ENCODE measurements at places on chromosomes 12 and 14. TPM values are rescaled to one million over a fixed set of nuclear protein-coding genes. Genes with fewer than 3 reads are reported as not detected.
A peak's percentile ranks its signal among the peaks of the same experiment; 100 is the strongest.

- H3K36me3 ChIP-seq: peaks cover 20% of the 10 kb centered on the region
- peak overlapping the region; percentile 64 for H3K27ac ChIP-seq
- no peak for DNase-seq
- H3K4me3 ChIP-seq: no peak overlapping the region
- H3K27me3 ChIP-seq: peaks cover 7% of the 10 kb centered on the region
Observed at GRCh38 chr12:108685469-108686260, 45.7 kb downstream of the CORO1C start.

DNA sequence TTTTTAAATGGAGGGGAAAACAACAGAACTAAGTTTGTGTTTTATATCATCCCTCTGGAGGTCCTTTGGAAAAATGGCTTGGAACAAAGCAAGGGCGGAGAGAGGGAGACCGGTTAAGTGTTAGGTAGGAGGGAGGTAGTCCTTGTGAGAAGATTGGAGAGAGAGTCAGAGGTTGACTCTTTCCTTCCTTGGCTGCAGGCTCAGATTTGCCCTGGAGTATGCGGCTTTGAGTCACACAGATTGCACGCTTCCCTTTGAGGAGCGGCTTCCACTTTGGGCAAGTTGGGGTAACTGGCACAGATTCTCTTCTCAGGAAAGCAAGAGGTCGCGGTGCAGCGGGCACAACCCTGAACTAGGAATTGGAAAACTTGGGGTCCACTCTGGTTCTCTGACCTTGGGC lies 9.9 kb downstream of the SOCS2 start:
- peaks cover 1% of the 10 kb centered on the region for H3K27me3 ChIP-seq
- no peak overlapping the region for H3K4me3 ChIP-seq
- no peak overlapping the region for H3K27ac ChIP-seq
- no peak for DNase-seq
- H3K36me3 ChIP-seq: peaks cover 4% of the 10 kb centered on the region

DNA sequence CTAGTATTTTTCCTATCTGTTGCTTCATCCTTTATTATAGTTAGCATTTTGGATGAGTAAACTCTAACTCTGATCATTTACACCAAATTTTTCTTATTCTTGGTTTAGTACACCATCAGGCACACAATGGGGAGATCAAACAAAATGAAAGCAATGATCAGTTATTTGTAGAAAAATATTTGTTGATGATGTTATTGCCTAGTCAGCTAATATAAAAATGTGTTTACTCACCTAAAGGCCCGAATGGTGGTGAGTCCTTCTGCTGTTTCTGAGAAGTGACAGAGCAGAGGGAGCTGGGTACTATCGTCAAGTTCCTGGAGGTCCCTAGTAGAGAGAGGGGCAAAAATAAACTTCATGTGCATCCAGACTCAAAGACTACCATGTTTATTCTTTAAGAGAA lies 63.3 kb upstream of the KCNJ8 start:
- no peaks in the 10 kb centered on the region for H3K27me3 ChIP-seq
- H3K4me3 ChIP-seq: no peak overlapping the region
- no peaks in the 10 kb centered on the region for H3K4me1 ChIP-seq
- DNase-seq: no peak

GRCh38 chr12:6458281-6459003 lies 6.6 kb downstream of the TAPBPL start:
- no peak for DNase-seq
- H3K4me3 ChIP-seq: no peak overlapping the region
- peaks cover 12% of the 10 kb centered on the region for H3K27me3 ChIP-seq
- H3K4me1 ChIP-seq: peaks cover 43% of the 10 kb centered on the region
- peaks cover 22% of the 10 kb centered on the region for H3K36me3 ChIP-seq

DNA sequence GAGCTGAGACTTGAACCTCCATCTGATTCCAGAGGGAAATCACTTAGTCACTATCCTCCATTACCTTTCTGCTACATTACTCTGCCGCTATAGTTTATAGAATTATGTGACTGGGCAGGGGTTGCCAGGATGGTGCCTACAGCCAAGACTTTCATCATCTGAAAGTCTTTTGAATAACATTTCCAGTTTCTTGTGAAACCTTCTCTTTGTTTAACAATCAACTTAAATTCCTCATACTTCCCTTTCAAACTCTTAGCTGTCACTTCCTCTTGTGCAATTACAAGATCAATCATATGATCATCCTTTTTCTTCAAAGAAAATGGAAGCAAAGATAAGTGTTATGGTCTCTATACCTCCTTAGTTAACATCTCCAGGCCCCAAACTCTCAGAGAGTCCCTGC lies 25.4 kb upstream of the PELI2 start:
- no peak for DNase-seq
- no peak overlapping the region for H3K27ac ChIP-seq
- H3K27me3 ChIP-seq: no peaks in the 10 kb centered on the region

- H3K4me1 ChIP-seq: no peaks in the 10 kb centered on the region
- no peak overlapping the region for H3K27ac ChIP-seq
- H3K27me3 ChIP-seq: no peaks in the 10 kb centered on the region
- H3K4me3 ChIP-seq: no peak overlapping the region
Observed at GRCh38 chr14:31802838-31803237, 241.6 kb downstream of the NUBPL start.

GRCh38 chr14:42719391-42719790 lies 1112.7 kb downstream of the LRFN5 start:
- no peak overlapping the region for H3K4me3 ChIP-seq
- no peaks in the 10 kb centered on the region for H3K27me3 ChIP-seq
- H3K27ac ChIP-seq: no peak overlapping the region

DNA sequence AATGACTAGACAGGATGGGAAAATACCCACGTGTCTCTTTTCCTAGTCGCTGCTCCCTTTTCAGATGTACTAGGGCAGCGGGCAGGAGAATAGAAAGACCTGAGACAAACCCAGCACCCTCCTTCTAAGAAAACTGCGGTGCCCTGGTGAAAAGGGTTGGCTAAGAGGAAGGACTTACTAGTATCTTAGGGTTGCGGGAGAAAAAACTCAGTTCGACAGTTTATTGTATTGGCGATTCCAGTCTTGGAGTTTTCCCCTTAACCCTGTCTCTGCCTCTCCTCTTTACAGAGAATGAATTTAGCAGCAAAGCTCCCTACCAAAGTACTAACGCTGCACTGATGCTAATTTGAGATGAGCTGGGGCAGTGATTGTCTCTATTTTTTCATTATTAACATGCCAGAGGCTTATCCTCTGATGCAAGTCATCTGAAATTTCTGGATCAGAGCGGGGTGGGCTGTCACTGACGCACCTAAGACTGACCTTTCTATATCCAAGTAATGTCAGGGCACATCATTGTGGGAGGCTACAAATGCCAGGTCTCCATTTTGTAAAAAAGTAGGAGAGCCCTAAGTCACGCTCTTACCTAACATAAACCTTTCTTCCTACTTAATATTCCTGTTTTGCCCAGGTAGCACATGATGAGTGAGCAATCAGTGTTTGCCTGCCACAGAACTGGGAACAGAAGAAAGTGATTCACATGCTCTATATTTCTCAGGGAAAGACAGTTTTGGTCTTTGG lies 916 bp upstream of the PAWR start:
- H3K4me3 ChIP-seq: peak overlapping the region; percentile 98
- peaks cover 8% of the 10 kb centered on the region for H3K36me3 ChIP-seq
- peaks cover 9% of the 10 kb centered on the region for H3K27me3 ChIP-seq
- H3K27ac ChIP-seq: peak overlapping the region; percentile 95
- H3K4me1 ChIP-seq: peaks cover 17% of the 10 kb centered on the region

LRR1 gene
- total RNA-seq: 12.9 TPM

- no peak overlapping the region for H3K27ac ChIP-seq
- peaks cover 13% of the 10 kb centered on the region for H3K27me3 ChIP-seq
- no peak for DNase-seq
- peaks cover 25% of the 10 kb centered on the region for H3K4me1 ChIP-seq
- no peak overlapping the region for H3K4me3 ChIP-seq
Observed at GRCh38 chr12:117045160-117046010, 53.8 kb downstream of the TESC start.

DNA sequence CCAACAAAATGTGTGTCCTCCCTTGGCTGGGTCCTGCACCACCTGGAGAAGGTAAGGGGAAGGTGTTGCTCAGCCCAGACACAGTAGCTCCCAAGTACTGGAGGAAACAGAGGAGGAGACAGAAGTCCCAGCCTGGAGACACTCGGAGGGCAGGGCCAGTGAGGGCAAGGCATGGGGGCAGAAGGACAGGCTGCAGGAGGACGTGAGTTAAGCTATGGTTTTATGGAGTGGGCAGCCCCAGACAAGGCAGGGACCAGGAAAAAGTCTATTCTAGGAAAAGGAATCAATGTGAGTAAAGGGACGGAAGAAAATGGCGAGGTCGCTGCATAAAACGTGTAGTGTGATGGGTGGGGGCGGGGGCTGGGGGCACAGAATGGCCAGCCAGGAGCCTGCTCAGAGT lies 210.1 kb upstream of the DIO3 start:
- H3K27ac ChIP-seq: no peak overlapping the region
- H3K4me1 ChIP-seq: no peaks in the 10 kb centered on the region
- DNase-seq: no peak

All from endothelial cell (in vitro differentiated cells).